ENCODE measurements at places on chromosomes 5 and 9. TPM values are rescaled to one million over a fixed set of nuclear protein-coding genes. Genes with fewer than 3 reads are reported as not detected.

DNA sequence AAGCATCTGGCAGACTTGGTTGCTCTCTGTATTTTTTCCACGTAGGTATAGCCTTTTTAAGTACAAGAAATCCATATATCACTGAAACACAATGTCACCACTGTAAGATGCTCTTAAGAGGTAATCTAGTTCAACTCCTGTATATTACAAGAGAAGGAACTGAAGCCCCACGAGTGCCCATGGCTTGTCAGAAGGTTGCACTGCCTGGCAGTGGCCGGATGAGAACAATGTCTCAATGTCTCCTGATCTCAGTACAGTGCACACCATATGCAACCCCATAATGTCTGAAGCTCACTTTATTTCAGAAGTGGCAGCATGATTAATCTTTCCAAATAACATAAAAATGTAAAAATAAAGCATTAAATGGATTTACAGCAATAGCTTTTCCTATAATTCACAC, 27.7 kb downstream of the TUT7 start:
- H3K4me1 ChIP-seq, result no peaks in the 10 kb centered on the region
- H3K4me3 ChIP-seq, result no peak overlapping the region
- no peak for DNase-seq
- no peaks in the 10 kb centered on the region for H3K27me3 ChIP-seq
- H3K36me3 ChIP-seq, result peaks cover 79% of the 10 kb centered on the region
- H3K27ac ChIP-seq, result no peak overlapping the region

PCDHGB3 gene
- 1.8 TPM for total RNA-seq

MZB1 gene
- total RNA-seq, result 1.4 TPM

DNA sequence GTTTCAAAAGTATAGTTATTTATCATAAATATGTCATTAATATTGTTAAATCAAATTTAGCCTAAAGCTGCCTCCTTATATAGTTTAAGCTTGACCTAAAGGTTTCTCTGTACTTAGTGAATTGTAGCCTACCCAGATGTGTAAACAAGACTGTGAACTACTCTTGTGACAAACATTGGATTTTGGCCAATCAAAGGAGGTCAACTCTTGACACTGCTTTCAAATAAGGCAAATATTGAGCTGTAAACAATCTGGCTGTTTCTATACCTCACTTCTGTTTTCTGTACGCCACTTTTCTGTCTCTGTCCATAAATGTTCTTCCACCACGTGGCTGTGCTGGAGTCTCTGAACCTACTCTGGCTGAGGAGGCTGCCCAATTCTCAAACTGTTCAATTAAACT, 51.2 kb downstream of the FXN start:
- no peaks in the 10 kb centered on the region for H3K27me3 ChIP-seq
- no peak for DNase-seq
- H3K36me3 ChIP-seq, result no peaks in the 10 kb centered on the region

DNA sequence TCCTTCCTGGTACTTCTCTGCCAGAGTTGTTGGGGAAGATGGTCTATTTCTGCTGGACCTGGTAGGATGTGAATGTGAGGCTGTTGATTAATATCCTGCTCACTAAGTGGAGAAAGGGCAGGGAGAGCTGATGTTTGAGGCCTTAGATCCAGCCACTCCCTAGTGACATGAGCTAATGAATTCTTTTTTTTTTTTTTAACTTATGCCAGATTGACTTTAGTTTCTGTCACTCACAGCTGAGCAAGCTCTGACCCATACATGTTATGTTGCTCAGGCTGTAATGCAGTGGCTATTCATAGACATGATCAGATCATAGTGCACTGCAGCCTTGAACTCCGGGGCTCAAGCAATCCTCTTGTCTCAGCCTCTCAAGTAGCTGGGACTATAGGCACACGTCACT, 75.1 kb upstream of the SPRY4 start:
- no peak overlapping the region for H3K4me3 ChIP-seq
- no peaks in the 10 kb centered on the region for H3K4me1 ChIP-seq
- H3K27me3 ChIP-seq, result no peaks in the 10 kb centered on the region
- H3K36me3 ChIP-seq, result no peaks in the 10 kb centered on the region
- no peak overlapping the region for H3K27ac ChIP-seq
